ENCODE measurements at places on chromosomes 16 and 17.

DNA sequence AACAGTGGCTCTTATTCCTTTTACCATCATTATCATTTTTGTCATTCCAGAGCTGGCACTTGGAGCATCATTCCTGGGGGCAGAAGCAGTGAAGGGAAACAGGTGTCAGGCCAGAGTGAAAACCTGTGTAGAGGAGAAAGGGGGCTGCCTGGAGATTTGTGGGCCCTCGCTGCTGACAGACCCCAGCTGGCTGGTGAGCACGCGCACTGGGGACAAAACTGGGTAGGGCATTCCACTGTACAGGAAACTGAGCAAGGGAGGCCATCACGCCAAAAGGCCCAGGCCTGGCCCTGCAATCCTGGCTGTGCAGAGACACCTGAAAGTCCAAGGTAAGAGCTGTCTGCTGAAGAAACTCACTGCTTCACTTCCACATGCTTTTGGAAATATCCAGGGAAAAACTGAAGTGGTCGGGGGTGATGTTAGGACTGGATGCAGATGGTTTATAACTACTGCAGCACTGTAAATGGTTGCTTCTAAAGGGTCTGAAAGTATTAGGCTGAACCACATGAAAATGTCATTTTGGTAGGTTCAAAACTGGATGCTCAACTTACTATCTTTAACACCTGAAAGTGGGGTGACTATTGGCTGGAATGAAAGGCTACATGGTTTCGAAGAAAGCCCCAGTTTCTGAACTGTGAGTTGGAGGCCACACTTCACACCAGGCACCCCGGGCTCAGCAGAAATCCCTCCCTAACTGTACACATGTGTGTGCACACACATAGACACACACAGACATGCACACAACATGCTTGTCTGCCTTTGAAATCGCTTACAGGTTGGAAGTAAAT lies 225.0 kb downstream of the C16orf78 start:
- no peak for DNase-seq

- DNase-seq: no peak
These were observed 702 bp downstream of the IRX5 start for GRCh38 chr16:54931120-54932014.

GRCh38 chr16:57096192-57096591 lies 3.8 kb downstream of the CPNE2 start:
- DNase-seq: no peak

- no peak for DNase-seq
These were observed 9.3 kb upstream of the ZC3H18 start for GRCh38 chr16:88560714-88561484.

DNA sequence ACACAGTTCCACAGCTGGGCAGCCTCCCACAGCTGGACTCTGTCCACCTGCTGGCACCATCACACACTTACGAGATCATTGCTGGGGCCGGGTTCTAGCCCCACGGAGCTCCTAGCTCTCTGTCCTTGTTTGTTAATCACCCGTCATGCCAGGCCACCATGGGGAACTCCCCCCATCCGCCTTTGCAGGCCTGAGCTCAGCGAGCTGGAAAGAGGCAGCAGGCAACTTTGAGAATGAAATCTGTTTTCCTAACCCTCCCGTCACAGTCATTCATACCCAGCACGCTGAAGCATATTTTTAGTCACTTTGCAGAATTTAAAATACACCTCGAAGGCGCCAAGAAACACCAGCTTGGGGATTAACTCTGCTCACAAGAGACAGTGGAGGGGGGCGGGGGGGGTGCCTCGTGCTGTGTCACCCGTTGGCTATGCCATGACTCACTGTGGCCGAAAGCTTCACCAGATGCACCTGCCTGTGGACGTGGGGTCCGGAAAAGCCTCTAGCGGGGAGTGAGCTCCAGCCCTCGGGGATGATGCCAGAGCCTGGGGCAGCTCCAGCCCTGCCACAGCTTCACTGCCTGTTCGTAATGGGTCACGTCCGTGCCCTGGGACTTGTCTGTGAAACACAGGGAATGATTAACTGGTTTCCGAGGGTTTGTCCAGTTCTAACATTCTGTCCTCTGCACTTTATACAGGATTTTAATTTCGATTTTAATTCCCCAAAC lies 1.4 kb upstream of the SPNS2 start:
- DNase-seq: no peak

GRCh38 chr16:12081048-12081404 lies 104.5 kb downstream of the SNX29 start:
- no peak for DNase-seq

DNA sequence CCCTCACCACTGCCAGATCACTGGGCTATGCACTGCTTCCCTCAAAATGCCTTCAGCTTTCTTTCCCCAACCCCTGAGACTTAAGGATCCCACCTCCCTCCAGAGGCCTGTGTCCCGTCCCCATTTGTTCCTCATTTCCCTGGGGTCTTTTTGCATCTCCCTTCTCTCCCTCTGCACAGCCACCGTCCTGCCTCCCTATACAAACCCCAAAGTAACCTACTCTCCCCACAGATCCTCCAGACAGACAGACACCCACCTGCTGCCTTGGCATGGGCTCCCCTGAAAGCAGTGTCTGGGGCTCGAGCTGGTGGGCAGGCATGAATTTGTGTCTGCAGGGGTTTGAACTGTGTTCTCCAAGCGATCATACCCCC lies 69.4 kb upstream of the TNRC6C start:
- no peak for DNase-seq

GRCh38 chr17:44916781-44917241 lies 1.5 kb upstream of the GFAP start:
- no peak for DNase-seq

DNA sequence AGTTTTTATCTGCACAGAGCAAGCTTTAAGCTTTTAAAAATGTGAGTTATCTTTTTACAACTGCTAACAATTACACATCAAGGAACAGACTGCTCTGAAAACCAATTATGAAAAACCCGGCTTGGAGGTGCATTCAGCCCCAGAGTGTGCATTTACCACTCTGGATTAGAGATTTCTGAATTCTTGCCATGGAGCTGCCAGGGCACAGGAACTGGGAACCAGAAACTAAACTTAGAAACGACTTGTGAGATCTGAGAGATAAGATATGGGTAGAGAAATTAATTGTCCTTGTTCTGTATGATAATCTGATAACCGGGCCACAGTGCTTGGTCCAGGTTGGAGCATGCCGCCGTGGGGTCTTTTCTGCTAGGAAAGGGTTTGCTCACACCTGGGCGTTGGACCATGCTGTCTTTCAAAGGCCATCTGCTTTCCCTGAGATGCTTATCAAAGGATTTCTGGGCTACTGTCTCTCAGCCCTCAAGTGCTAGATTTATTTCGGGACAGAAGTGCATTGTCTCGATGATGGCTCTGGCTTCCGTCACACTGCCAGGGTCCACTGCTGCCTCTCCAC lies 210.0 kb downstream of the MAF start:
- no peak for DNase-seq

GRCh38 chr16:9407206-9407758 lies 315.8 kb downstream of the HAPSTR1 start:
- DNase-seq: no peak

- no peak for DNase-seq
These were observed 77.7 kb downstream of the CNGB1 start for GRCh38 chr16:57893217-57893558.

GRCh38 chr17:40597556-40598300 lies 32.5 kb upstream of the CCR7 start:
- DNase-seq: no peak

DNA sequence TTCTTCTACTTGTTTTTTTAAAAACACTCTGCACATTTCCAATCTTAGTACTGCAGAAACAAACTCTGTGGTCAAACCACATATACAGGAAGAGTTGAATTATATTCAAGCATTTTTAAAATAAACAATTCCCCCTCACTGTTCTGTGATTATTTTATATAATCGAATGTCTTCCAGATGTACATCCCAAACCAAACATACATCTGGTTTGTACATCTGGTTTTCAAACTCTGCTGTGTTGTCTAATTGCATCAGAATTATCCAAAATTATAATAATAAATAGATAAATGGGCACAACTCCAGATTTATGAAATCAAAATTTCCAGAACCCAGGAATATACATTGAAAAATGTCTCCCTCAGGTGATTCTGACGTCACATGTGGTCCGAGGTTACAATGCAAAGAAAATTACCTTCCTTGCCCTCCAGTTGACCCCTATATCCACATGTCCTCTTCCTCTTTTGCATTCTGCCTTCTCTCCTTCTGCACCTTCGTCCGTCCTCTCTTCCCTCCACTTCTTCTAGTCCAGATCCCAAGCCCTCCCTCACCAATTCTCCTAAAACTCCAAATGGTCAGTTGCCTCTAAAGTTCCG lies 13.3 kb upstream of the CCDC144A start:
- no peak for DNase-seq

DNA sequence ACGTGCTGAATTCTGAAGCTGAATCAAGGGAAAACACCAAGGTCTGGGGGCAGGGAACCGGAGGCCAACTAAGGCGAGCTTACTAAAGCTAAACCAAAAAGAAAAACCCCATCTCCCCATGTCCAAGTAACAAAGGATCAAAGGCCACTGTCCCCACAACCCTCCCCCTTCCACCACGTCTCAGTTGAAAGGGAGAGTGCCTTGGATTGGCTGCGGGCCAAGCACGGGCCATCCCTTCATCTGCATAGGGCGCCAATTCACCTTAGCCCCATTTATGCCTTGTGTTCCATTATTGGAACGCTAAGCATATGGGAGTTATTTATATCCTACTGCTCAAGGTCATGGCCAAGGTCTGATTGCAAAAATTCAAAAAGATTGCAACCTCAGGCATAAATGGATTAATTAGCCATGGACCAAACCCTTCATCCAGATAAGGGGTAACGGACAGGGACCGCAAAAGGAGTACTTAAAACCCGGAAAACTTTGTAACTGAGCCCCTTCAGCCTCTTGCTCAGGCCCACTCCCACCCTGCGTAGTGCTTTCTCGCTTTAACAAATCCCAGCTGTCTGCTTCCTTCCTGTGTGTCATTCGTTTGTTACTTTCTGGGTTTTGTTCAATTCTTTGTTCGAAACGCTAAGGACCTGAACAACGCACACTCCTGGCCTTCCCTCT lies 740 bp upstream of the ATP6V0D1 start:
- DNase-seq: no peak

DNA sequence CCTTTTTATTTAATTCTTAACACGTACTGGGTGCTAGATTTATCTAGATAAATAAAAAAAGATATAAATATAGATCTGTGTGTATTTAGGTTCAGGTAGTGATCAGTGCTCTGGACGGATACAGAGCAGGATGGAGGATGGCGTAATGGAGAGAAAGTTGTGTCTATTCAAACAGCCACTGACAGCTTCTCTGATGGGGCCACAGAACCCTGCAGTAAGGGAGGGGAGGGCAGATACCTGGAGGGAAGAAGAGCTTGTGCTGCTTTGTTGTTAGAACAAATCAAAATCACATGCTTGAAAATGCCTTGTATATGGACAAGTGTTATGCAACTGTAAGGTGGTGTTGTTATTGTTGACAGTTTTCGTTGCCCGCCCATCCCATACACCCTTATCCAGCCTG lies 170.2 kb downstream of the UTP18 start:
- no peak for DNase-seq

All from NCI-H187 (cell line).